ENCODE measurements at places on chromosomes 5 and 9.

GRCh38 chr9:38088006-38088925, 19.2 kb upstream of the SHB start:
- DNase-seq, result peak; percentile 66

GRCh38 chr5:124650147-124650561, 96.3 kb downstream of the ZNF608 start:
- DNase-seq, result no peak

DNA sequence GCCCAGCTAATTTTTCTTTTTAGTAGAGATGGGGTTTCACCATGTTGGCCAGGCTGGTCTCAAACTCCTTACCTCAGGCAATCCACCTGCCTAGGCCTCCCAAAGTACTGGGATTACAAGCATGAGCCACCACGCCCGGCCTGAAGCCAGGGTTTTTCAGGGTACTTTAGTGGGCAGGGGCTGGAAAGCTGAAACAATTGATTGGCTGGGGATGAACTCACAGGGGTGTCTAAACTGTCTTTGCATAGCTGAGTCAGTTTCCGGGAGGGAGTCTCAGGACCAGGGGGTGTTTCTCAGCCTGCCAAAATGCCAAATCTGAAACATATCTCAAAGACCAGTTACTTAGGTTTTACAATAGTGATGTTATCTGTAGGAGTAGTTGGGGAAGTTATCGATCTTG, 46.1 kb downstream of the PRUNE2 start:
- no peak for DNase-seq

DNA sequence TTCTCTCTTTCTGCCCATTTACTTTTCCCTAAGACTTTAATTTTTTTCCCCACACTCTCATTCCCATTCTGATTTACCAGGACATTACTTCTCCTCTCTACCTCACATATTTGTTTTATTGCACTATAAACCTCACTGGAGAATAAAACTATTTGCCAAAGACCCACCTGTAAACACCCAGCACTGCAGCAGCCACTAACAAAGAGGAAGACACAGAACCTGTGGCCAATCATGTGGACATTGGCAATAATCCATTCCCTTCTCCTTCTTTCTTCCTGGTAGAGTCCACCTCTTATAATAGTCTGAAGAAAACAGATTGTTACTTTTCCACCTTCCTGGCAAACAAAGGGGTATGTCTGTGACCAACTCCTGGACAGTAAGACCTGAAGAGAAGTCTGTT, 8.3 kb upstream of the THBS4 start:
- DNase-seq, result no peak

DNA sequence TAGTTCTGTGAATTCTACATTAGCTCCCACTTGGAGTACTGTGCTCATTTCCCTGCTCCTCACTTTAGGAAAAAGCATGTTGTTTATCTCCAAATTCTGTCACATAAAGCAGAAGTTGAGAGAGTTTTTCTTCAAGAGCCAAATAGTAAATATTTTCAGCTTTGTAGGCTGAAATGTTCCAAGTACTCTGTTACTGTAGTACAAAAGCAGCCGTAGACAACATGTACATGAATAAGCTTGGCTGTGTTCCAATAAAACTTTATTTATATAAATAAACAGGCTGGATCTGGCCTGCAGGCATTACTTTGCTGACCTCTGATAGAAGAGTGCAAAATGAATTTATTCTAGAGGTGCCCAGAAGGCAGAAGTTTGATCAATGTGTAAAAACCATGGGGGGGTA, 73.0 kb upstream of the AGXT2 start:
- DNase-seq, result no peak

DNA sequence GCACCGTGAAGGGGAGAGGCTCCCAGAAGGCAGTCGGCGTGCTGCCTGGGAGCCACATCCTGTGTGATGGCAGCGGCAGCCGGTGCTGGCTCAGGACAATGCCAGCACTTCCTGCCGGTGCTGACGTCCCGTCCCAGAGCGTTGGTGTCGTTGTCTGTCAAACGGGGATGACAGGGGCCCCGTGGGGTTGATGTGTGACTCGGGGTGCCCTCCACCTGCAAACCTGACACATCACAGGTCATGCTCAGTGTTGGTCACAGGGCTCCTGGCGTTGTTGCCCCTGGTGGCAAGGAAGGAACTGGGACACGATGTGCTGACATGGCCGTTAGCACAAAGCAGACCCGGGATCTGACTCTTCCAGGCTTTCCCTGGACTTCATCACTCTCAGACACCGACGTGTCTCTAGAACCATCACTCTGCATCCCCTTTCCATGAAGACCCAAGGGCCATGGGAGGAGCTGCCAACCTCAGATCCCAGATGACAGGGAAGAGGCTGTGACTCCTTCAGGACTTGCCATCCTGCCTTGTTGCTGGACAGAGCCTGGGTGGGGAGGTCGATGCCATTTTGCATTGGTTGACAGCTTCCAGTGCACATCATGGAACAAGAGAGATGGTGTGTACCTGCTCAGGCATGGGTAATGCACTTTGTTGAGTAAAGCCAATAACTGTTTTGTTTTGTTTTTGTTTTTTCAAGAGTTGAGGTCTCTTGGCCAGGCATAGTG, 21.5 kb downstream of the PLPP7 start:
- DNase-seq, result peak; percentile 24

DNA sequence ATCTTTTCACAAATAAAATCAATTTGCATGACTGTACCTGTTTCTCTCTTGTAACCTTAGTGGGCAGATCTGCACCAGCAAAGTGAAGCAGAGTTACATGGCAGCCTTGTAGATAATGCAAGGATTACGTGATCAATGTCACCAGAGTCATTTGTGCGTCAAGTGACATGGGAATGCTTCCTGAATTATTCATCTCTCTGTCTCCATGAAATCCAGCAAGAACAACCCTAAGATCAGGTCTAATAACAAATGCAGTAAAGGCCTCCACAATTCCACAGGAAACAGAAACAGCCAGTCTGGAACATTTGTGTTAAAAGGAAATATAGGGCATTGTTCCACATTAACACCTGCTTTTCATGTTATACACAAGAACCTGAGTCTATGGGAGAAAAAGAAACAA, 7.8 kb downstream of the GZMA start:
- DNase-seq, result no peak

DNA sequence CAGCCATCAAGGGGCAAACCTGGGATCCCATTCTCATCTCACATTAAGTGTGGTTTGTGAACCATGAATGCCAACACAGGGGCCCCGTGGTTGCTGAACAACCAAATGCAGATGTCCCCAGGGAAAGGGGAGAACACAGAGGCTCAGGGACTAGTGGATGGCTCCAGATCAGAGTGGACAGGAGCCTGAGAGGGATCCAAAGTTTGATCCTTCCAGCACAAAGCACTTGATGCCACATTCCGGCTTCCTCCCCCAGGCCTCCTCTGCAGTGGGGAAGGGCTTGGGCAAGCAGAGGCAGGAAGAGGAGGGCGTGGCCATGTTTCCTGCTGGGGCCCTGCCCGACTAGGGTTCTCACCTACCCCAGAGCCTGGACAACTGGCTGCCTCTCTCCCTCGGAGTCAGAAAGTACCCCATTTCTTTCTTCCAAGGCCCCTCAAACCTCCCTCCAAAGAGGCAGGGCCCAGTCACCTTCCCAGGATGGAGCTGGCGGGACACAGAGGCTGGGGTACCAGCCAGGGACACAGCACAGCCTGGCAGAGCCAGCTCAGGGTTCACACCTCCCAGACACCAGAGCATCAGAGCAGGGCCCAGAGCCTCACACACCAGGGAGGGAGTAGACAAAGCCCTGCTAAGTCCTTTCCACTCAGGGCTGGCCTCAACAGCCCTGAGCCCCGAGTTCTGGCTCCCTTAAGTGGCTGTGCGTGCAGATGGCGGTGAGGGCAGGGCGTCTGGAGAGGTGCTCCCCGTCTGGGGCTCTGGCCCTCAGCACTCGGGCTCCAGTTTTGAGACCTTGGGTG, 4.3 kb upstream of the RNF44 start:
- peak; percentile 58 for DNase-seq

- DNase-seq, result no peak
Measured at GRCh38 chr5:163434401-163434866, 3.0 kb upstream of the CCNG1 start.

DNA sequence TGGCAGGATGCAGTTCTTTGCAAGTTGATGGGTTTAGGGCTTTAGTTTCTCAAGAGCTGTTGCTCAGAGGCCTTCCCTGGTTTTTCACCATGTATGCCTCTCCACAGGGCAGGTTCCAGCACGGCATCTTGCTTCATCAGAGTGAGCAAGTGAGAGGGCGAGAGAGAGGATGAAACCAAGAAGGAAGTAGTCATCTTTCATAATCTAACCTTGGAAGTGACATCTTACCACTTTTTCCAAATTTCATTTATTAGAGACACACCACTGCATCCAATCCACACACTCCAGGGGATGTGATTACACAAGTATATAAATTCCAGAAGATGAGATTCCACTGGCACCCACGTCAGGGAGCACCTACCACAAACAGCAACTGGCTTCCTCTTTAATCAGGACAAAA, 294.4 kb downstream of the MARCHF11 start:
- DNase-seq, result no peak

DNA sequence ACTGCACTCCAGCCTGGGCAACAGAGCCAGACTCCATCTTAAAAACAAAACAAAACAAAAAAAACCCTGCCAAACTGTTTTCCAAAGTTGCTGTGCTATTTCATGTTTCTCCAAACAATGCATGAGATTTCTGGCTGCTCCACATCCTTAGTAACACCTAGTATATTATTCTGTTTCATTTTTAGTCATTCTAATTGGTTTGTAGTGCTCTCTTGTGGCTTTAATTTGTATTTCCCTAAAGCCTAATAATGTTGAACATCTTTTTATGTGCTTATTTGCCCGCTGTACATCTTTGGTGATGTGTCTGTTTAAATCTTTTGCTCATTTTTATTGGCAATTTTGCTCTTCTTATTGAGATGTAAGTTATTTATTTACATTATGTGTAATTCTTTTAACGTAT, 18.4 kb upstream of the TTC1 start:
- no peak for DNase-seq

DNA sequence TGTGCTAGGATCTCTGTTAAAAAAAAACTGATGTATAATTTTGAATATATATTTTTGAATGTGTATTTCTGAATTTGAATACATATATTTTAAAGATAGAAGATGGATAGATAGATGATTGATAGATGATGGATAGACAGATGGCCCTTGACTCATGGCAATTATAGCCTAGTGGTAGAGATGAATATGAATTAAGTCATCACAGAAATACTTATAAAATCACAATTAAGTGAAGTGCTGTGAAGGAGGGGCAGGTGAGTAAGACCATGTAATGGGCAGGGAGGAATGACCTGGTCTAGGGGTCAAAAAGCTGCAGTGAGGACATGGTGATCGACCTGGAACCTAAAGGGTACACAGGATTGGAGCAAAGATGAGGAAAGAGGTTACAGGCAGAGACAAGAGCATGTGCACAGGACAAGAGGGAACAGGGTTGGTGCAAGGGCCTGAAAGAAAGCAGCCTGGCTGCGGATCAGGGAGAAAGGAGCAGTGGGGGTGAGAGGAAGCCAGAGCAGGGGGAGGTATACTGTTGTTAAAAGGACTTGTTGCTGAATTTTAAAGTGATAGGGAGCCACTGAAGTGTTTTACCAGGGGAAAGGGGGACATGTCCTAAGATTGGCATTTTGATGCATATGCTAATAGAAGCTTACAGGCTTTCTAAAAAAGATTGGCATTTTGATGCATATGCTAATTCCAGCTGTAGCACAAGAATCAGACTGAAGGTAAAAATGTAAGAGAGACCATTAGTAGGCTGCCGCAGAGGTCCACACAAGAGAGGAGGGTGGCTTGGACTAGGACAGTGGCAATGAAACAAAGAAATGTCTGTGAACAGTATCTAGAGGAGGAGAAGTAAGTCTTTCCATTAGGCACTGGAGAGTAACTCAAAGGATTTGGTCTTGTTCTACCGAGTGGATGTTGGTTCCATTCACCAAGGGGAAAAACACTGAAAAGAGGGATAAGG, 527.8 kb downstream of the AGTPBP1 start:
- no peak for DNase-seq

- no peak for DNase-seq
Measured at GRCh38 chr5:156677963-156678362, 172.1 kb upstream of the PPP1R2B start.

GRCh38 chr9:36679710-36680109, 107.0 kb downstream of the MELK start:
- DNase-seq, result no peak

DNA sequence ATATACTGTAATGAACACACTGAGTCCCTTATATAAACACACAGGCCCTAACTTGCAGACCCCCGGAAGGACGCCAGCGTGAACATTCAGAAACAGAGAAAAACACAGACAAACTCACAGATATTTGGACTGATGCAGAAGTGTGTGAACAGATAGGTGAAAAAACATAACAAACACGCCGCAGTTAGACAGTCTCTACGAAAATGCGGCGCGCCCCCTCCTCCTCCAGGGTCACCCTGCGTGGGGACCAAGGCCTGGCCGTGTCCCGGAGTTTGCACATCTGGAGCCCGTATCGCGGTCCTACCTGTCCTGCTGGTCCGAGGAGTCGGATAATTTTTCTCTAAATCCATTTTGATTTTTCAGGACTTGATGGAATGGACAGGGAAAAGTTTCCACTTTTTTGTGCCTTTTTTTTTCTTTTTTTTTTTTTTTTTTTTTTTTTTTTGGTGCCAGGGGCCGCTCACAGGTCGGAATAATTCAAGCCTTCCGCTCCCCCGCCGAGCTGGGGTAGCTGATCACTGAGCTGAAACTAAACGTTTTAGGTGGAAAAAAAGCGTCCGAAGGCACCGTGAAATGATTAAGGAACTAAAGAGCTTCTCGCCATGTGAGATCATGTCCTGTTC, at the start of gene PAX5:
Gene PAX5, minus strand, starts transcription at position 587 of the 623 bp plus-strand sequence. Its CDS starts 237 bp downstream, at position 350.
- no peak for DNase-seq

DNA sequence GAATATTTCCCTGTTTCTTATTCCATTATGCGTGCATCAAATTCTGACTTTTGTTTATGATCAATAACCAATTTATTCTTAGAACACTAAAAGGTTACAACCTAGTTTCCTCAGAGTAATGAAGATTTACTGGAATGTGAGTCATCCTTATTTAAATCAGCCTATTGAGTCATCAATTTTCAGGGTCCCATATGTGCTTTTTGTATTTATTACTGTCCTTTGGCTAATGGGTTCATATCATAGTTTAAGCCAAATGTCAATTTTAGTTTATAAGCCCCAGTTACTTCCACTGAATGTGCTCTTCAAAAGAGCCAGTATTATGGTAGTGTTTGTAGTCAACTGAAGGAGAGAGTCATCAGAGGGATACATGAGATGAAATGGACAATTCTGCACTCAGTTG, 359.2 kb downstream of the PRR16 start:
- DNase-seq, result no peak

DNA sequence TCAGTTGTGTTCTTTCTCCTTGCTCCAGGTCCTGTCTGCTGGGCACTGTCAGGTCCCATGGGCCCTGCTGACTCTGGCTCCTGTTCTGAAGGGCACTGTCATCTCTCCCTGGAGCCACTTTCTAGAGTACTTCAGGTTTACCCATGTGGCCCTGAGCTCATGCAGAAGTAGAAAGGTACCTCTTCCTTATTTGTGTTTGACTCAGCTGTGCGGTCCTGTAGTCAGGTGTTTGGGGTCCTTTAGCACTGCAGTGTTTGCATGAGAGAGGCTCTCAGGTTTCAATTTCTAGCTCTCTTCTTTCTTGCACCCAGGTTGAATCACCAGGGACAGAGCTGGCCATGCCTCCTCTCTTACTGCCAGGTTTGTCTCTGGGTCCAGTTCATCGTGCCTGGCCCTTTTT, 71.5 kb downstream of the HSPA4 start:
- no peak for DNase-seq

GRCh38 chr9:124133727-124134126, 122.2 kb downstream of the LHX2 start:
- DNase-seq, result no peak

- no peak for DNase-seq
Measured at GRCh38 chr5:16067415-16067814, 112.2 kb downstream of the MARCHF11 start.
